HepG2 (cell line): ENCODE measurements at places on chromosomes 6 and 20. TPM values are rescaled to one million over a fixed set of nuclear protein-coding genes. Genes with fewer than 3 reads are reported as not detected.

- no peak for DNase-seq
- no peak overlapping the region for H3K27ac ChIP-seq
- peaks cover 73% of the 10 kb centered on the region for H3K27me3 ChIP-seq
- no peaks in the 10 kb centered on the region for H3K4me1 ChIP-seq
Measured at GRCh38 chr6:170087941-170088581, 202.8 kb downstream of the DLL1 start.

GRCh38 chr6:14804785-14805210 is 441.1 kb upstream of the JARID2 start:
- peaks cover 8% of the 10 kb centered on the region; the same call in 1 of the 2 replicates for H3K4me1 ChIP-seq
- H3K4me3 ChIP-seq: no peak overlapping the region
- peaks cover 4% of the 10 kb centered on the region; the same call in 1 of the 3 replicates for H3K27me3 ChIP-seq
- H3K27ac ChIP-seq: no peak overlapping the region

DNA sequence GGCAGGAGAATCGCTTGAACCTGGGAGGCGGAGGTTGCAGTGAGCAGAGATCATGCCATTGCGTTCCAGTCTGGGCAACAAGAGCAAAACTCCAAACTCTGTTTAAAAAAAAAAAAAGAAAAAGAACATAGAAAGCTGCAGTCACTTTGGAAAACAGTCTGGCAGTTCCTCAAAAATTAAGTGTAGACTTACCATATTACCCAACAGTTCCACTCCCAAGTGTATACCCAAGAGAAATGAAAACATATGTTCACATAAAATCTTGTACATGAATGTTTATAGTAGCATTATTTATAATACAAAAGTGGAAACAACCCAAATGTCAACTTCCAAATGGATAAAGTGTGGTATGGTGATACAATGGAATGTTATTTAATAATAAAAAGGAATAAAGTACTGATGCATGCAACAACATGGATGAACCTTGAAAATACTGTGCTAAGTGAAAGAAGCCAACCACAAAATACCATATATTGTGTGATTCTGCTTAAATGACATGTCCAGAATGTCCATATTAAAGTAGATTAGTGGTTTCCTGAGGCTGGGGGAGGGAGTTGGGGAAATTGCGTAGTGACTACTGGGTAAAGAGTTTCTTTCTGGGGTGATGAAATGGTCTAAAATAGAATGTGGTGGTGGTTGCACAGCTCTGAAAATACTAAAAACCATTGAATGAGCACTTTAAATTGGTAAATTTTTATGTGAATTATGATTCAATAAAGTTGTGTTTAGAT is 62.9 kb downstream of the SUN5 start:
- DNase-seq: no peak
- H3K4me3 ChIP-seq: no peak overlapping the region
- no peaks in the 10 kb centered on the region for H3K36me3 ChIP-seq
- H3K27me3 ChIP-seq: no peaks in the 10 kb centered on the region

Gene EYA2
- not detected in 2 replicates for total RNA-seq

Gene SNX5
- total RNA-seq: 1,040 and 1,306 TPM in 2 replicates

GRCh38 chr6:11902527-11902926 is 109.6 kb upstream of the HIVEP1 start:
- DNase-seq: no peak
- H3K27ac ChIP-seq: no peak overlapping the region
- no peaks in the 10 kb centered on the region for H3K36me3 ChIP-seq
- H3K4me1 ChIP-seq: no peaks in the 10 kb centered on the region

- no peak overlapping the region for H3K4me3 ChIP-seq
- H3K27me3 ChIP-seq: peaks cover 19% of the 10 kb centered on the region
- no peak for DNase-seq
Measured at GRCh38 chr6:168414336-168415097, 26.5 kb upstream of the SMOC2 start.

- no peaks in the 10 kb centered on the region for H3K27me3 ChIP-seq
- DNase-seq: no peak
- H3K4me1 ChIP-seq: peaks cover 45% of the 10 kb centered on the region
Measured at GRCh38 chr20:8152183-8152582, 20.1 kb downstream of the PLCB1 start.

- no peaks in the 10 kb centered on the region for H3K36me3 ChIP-seq
- 0 out of 2 replicates have a peak, but pooled peaks cover 5% of the 10 kb centered on the region for H3K27me3 ChIP-seq
- H3K27ac ChIP-seq: no peak overlapping the region
- no peak for DNase-seq
- H3K4me3 ChIP-seq: no peak overlapping the region
Measured at GRCh38 chr6:132142768-132143167, 191.6 kb upstream of the CCN2 start.

DNA sequence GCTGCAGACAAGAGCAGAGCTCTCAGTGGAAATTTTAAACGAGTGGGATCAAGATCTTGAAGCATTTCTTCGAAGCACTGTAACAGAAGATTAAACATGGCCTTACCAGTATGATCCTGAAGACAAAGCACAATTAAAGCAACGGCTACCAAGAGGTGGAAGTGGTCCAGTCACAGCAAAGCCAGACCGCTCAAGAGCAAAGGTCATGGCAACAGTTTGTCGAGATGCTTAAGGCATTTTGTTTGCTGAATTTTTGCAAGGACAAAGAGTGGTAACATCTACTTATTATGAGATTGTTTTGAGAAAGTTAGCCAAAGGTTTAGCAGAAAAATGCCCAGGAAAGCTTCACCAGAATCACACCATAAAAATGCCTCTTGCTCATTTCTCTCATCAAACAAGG is 153.4 kb upstream of the CARMIL1 start:
- H3K36me3 ChIP-seq: no peaks in the 10 kb centered on the region
- H3K4me3 ChIP-seq: no peak overlapping the region
- DNase-seq: no peak
- H3K27ac ChIP-seq: no peak overlapping the region
- H3K27me3 ChIP-seq: no peaks in the 10 kb centered on the region

- no peak overlapping the region for H3K27ac ChIP-seq
- H3K36me3 ChIP-seq: no peaks in the 10 kb centered on the region
- H3K27me3 ChIP-seq: no peaks in the 10 kb centered on the region; the same call in 1 of the 2 replicates
- no peak for DNase-seq
- H3K4me1 ChIP-seq: no peaks in the 10 kb centered on the region
Measured at GRCh38 chr6:92507552-92507951, 911.8 kb downstream of the EPHA7 start.

GRCh38 chr20:52614051-52614863 is 357.9 kb upstream of the TSHZ2 start:
- no peaks in the 10 kb centered on the region for H3K27me3 ChIP-seq
- H3K27ac ChIP-seq: no peak overlapping the region
- H3K4me3 ChIP-seq: no peak overlapping the region
- no peaks in the 10 kb centered on the region for H3K4me1 ChIP-seq
- no peaks in the 10 kb centered on the region for H3K36me3 ChIP-seq
- DNase-seq: no peak
